ENCODE measurements at places on chromosomes 12 and 14.

- no peak for DNase-seq
Observed at GRCh38 chr12:131402781-131403396, 308.0 kb upstream of the SFSWAP start.

DNA sequence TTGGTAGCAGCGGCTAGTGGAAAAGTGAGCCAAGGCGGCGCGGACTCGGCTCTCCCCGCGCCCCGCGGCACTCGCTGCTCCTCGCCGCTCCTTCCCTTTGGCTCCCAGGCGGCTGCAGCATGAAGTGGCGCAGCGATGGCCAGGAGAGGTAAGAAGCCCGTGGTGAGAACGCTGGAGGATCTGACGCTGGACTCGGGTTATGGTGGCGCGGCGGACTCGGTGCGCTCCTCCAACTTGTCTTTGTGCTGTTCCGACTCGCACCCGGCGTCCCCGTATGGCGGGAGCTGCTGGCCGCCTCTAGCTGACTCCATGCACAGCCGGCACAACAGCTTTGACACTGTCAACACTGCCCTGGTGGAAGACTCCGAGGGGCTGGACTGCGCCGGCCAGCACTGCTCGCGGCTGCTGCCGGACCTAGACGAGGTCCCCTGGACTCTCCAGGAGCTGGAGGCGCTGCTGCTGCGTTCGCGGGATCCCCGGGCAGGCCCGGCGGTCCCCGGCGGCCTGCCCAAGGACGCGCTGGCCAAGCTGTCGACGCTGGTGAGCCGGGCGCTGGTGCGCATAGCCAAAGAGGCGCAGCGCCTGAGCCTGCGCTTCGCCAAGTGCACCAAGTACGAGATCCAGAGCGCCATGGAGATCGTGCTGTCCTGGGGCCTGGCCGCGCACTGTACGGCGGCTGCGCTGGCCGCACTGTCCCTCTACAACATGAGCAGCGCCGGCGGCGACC, 225.6 kb upstream of the CRY1 start:
- DNase-seq: no peak

- DNase-seq: no peak
Observed at GRCh38 chr12:31849090-31849687, 110.0 kb upstream of the RESF1 start.

DNA sequence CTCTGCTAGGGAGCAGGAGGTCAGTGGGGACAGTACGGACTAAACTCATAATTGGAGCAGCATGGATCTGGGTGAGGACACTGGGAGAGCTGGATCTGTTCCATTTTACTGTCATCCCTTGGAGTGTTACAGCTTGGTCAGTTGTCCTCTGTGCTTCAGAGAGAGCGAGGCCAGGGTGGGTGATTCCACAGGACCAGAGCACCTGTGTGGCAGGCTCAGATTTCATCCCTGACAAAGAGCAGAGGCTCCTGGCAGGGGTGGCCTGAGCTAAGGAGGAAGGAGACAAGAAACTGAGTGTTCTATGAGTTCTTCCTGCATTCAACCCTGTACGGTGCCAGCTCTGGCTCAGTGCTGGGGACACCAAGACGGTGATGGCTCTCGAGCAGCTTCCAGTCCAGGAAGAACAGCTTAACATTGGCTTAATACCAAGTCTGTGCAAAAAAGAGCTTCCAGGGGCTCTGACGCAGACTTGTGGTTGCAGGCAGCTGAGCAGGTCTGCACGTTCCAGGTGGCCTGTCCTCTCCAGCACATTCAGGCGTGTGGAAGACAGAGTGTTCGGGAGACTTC, 8.4 kb upstream of the PGF start:
- DNase-seq: no peak

GRCh38 chr14:73140811-73141323, 4.6 kb downstream of the PSEN1 start:
- DNase-seq: no peak

- DNase-seq: no peak
Observed at GRCh38 chr14:70663707-70664179, 22.0 kb downstream of the TTC9 start.

DNA sequence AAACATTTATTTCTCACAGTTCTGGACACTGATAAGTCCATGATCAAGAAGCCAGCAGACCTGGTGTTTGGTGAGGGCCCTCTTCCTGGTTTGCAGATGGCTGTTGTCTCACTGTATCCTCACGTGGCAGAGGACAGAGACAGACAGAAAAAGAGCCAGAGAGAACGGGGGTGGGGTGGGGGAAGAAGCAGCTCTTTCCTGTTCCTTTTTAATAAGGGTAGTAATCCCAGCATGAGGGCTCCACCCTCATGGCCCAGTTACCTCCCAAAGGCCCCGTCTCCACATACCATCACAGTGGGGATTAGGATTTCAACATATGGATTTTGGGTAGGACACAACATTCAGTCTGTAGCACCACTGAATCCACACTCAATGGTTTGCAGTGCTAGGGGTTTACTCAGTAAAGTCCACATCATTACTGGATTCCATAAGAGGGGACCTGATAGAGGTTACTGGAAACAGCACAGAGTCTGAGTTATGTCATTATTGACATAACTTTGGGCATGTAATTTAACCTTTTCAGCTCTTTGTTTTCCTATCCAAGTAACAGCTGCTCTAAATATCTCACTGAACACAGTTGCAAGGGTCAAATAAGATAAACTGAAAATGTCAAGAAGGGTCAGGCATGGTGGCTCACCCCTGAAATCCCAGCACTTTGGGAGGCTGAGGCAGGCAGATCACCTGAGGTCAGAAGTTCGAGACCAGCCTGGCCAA, 53.2 kb downstream of the RPAP3 start:
- DNase-seq: no peak

DNA sequence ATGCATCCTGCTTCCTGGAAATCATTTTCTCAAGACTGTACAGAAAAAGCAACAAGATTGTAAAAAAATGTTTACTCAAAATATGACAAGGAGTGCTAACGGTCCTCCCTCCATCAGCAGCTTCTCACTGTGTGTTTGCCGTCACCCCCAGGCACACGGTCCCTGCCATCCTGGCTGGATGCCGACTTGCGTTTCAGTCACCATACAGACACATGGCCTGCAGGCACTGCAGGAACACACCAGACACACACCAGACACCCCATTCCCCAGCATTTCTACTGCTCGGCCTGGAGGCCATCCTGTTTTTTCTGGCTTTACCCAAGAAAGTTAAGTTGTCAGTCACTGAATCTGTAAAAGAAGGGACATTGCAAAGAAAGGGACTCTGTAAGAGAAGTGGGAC, 10.8 kb downstream of the KCNK10 start:
- no peak for DNase-seq

DNA sequence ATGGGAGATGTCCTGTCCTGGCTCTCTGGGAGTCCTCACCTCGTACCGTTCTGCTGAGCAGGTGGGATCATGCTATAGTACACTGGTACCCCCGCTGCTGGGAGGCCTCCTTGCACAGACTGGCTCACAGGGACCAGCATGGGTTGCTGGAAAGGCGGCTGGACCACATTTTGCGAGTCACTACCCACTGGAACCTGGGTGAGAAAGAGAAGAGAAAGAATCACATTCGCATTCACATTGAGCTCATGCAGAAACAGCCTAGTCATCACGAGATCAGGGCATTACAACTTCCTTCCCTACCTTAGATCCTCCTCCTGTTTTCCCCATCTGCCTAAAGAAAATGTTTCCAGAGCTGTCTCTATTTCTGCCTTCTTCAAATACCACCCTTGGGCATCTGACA, 17.3 kb upstream of the STAC3 start:
- DNase-seq: no peak

DNA sequence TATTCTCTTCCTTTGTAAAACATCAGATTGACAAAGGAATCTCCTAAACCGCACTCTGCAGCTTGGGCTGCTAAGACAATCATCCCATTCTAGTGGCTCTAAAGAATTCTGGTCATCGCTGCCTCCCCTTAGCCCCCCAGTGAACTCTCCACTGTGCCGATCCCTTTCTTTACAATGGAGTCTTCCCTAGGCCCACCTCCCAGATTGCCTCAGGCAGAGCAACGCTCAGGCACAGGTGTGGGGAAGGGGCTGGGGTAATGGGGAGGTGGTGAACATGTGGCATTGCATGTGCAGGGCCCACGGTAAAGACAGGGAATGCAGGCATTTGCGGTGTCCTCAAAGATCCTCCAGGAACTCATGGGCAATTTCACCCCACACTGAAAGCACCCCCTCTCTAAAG, 86.3 kb downstream of the PLEKHG3 start:
- DNase-seq: no peak

GRCh38 chr12:47188576-47189441, 109.0 kb upstream of the AMIGO2 start:
- no peak for DNase-seq

DNA sequence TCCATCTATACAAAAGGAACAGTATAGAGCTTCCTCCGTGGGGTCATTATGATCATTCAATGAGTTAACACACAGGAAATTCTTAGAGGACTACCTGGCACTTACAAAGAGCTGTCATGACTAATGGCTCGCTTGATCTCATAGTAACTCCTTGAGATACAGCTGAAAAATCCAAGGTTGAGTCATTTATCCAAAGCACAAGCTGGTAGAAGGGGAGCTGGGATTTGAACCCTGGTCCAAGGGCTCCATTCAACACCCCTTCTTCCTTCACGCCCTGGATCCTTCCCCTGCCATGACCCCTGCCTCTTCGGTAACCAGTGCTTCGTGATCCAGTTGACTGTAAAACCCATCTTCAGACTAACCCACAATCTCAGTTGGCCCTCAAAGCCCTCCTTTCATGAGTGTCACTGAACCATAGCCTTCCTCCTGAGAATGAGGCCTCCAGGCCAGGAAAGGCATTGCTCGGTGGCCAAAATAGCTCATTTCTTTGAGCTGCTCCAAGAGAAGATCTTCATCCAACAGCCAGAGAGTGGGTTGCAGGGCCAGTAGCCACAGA, 7.8 kb downstream of the ZFP36L1 start:
- no peak for DNase-seq

- DNase-seq: peak; percentile 32
Observed at GRCh38 chr14:61466249-61466904, 145.0 kb downstream of the PRKCH start.

- no peak for DNase-seq
Observed at GRCh38 chr14:95496111-95496681, 20.3 kb downstream of the SYNE3 start.

GRCh38 chr14:70934084-70934483, 26.8 kb downstream of the PCNX1 start:
- DNase-seq: no peak

- DNase-seq: no peak
Observed at GRCh38 chr14:101498526-101498860, 62.8 kb upstream of the DIO3 start.

DNA sequence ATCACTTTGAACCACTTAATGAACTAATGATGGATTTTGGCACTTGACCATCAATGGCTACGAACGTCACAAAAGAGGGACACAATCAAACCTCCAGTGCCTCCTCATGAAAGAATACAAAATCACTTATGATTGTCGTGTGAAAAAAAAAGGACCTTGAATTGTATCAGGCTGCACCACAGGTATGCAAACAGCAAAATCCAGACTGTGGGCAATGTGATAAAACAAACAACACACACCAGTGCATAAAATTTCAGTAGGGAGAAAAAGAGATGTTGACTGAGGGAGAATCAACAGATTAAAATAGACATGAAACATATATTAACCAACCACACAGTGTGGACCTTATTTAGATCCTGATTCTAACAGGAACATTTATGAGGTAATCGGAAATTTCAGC, 2.6 kb downstream of the TSPAN8 start:
- DNase-seq: no peak

DNA sequence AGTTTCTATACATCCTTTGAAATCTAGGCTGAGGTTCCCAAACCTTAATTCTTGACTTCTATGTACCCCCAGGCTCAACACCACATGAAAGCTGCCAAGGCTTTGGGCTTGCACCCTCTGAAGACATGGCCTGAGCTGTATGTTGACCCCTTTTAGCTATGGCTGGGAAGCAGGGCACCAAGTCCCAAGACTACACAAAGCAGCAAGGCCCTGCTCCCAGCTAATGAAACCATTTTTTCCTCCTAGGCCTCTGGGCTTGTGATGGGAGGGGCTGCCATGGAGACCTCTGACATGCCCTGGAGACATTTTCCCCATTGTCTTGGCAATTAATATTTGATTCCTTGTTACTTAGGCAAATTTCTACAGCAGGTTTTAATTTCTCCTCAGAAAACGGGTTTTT, 207.0 kb downstream of the ADAMTS20 start:
- DNase-seq: no peak

DNA sequence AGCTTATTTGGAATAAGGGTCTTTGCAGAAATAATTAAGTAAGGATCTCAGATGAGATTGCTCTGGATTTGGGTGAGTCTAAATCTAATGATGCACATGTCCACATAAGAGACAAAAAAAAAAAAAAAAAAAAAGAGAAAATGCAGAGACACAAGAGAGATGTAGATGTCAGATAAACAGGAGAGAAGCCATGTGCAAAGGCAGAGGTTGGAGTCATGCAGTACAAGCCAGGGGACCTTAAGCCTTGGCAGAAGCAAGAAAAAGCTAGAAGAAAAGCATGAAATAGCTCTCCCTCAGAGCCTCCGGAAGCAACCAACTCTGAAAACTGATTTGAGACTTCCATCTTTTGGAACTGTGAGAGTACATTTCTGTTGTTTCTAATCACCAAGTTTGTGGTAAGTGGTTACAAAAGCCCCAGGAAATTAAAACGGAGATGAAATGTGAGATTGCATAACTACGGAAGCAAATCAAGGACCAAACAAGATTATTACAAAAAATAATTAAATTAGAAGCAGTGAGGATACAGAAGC, 1304.0 kb upstream of the SEL1L start:
- DNase-seq: no peak

DNA sequence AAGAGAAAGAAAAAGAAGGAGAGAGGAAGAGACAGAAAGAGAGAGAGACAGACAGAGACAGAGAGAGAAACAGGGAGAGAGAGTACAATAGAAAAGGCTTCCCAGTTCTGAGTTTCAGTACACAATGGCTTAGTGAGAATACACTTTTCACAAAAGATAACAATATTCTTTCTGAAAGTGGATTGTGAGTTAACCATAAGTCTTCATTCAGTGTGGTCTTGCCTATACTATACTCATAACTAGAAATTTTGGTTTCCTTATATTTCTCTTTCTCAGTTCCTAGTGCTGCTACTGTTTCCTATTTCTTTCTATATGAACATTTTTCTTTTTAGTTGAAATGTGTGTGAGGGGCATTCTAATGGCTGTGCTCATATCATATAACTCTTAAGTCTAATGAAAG, 9.3 kb downstream of the CD163L1 start:
- DNase-seq: no peak

GRCh38 chr14:61262082-61262481, 19.1 kb downstream of the TMEM30B start:
- no peak for DNase-seq

GRCh38 chr12:100164153-100164704, 21.6 kb upstream of the BLTP3B start:
- DNase-seq: no peak

DNA sequence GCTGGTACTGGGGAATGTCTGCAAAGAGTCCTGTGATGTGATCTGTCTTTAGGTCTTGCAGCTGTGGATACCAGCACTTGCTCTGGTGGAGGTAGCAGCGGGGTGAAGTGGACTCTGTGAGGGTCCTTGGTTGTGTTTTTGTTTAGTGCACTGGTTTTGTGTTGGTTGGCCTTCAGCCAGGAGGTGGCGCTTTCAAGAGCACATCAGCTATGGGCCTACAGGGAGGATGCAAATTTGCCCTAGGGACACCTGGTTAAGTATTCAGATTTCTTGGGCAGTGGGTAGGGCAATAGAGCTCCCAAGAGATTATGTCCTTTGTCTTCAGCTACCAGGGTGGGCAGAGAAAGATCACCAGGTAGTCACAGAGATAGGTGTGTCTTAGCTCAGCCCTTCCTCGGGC, 63.8 kb downstream of the PTGER2 start:
- DNase-seq: peak; percentile 3

GRCh38 chr14:52650774-52651173, 44.6 kb downstream of the ERO1A start:
- DNase-seq: no peak

- DNase-seq: no peak
Observed at GRCh38 chr12:27822076-27822712, 42.2 kb upstream of the MANSC4 start.
